K562 (cell line): ENCODE measurements at places on chromosomes 3 and 15.
A peak's percentile ranks its signal among the peaks of the same experiment; 100 is the strongest.

- DNase-seq: no peak
These were observed 333.7 kb upstream of the EPHA3 start for GRCh38 chr3:88773766-88774165.

GRCh38 chr3:194184265-194184751 is 48.4 kb downstream of the HES1 start:
- no peak for DNase-seq

DNA sequence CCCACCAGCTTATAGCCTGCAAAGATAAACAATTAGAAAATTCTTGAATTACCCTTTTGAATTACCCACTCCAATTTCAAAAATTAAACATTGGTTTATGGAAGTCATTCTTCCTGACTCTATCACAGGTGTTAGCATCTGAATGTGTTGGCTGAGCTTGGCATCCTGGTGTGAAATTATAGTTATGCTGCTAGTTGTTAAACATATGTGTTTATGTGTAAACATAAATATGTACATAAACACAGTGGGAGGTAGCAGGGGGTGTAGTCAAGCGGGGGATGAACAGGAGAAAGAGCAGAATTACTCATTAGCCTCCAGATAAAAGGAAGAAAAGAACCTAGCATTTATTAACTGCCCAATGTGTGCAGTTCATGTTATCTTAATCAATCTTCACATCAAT is 530.2 kb downstream of the MCTP2 start:
- no peak for DNase-seq

DNA sequence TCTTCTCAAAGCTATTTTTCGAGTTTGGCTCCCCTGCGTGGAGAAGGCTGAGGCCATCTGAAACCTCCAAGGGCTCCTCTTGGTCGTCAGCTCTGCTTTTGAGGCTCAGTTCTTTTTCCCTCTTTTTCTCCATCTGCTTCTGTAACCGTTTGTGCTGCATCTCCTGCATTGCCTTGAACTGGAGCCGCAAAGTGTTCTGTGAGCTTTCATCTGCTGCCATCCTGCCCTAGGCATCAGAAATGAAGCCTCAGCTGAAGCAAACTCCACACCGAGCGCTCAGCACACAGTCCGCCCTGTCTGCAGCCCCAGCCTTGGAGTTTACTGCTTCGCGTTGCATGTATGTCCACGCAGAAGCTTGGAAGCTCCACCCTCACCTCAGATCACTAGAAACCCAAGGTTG is 14.9 kb downstream of the CCDC13 start:
- DNase-seq: no peak

GRCh38 chr3:38609386-38610111 is 39.9 kb downstream of the SCN5A start:
- no peak for DNase-seq

DNA sequence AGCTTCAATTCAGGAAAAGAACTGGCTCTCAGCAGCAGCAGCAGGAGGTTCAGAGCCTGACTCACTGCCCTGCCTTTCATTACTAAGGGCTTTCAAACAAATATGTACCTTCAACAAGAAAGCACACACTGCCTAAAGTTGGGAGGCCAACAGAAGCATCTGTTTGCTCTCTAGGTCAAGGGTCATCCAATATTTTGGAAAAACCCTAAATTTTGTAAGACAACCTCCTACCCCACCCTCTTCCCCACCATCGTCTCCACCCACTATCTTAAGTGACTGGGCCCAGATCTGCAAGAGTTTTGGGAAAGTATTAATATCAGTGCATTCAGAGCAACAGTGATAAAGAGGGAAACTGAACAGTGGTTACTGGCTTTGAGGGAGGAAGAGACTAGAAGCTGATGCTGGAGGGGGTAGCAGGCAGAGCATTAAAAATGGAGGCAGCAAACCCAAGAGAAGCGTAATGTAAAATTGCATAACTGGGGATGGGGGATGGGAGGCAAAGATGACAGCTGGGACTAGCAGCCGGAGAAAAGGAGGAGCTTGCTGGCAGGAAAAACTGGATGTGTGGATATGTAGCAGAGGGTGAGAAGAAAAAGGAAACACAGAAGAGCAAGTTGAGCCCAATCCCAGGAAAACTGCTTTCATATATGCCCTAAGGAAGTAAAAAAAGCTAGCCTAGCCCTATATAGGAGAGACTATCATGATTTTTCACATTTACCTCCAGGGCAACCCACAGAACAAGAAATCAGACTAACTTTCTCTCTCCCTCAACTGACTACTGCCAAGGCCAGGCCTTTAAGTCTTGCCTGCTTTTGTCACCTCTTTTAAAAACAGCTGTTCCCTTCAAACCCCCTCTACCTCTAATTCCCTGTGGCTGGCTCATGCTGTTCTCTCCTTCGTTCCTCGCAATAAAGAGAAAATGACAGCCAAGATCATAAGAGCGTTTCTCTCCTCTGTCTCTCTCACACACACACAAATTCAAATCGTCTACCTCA is 31.4 kb downstream of the NPTN start:
- no peak for DNase-seq

DNA sequence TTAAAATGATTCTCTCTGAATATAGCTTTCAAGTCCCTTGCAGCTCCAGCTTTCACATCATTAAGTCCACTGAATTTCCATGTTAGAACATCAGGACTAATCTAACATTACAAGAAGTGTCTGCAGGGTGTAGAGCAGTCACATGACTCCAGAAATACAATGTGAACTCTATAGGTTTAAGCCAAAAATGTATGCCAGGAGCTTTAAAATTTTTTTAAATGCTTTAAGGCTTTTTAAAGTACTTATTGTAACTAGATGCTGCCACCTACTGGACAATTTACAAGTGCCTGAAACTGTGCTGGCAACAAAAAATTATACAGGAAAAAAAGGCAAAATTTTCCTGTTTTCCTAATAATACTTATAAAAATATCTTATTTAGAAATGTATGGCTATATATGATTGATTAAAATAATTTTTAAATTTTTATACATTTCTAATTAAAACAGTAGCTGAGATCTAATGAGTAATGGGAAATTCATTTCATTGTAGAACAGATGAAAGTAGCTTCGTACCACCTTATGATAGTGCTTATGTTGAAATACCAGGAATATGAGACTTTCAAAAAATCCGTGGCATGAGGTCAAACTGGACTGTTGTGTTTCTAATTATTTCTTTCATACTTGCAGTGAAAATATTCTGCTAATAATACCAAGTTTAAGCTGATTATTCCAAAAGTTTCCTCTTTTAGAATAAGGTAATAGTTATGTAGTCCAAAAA is 25.7 kb downstream of the FSIP1 start:
- DNase-seq: peak; percentile 22

DNA sequence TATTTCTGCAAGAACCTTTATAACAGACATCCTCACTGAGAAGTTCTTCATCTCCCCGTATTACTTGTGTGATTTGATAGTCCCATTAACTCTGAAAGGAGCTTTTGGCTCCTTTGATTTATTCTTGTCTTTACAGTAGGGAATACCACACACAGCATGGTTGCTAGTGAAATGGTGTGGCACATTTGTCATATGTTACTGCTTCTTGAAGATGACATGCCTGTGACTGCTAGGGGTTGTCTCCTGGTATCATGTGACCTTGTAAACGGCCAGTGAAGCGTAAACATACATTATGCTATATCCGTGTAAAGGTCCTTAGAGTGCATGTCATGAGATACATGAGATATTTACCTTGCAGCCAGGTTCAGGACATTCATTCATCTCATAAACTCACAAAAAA is 197.9 kb downstream of the RYR3 start:
- no peak for DNase-seq

DNA sequence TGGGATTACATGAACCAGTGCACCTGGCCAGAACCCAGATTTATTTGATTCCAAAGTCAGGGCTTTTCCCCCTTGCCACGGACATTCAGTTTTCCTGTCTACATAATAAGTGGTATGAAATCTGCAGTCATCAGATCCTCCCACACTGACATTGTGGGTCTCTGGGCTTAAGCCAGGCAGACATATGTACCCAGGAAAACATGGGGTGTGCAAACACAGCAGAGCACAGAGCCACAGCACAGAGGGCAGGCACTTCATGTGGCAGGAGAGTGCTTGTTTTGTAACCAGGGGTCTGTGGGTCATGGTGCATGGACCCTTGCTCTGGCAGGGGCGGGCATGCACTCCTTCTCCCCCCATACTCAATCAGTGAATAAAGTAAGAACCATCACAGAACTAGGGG is 6.1 kb upstream of the ABTB1 start:
- DNase-seq: no peak

- DNase-seq: no peak
These were observed 21.3 kb upstream of the SCAANT1 start for GRCh38 chr3:63933459-63933858.

DNA sequence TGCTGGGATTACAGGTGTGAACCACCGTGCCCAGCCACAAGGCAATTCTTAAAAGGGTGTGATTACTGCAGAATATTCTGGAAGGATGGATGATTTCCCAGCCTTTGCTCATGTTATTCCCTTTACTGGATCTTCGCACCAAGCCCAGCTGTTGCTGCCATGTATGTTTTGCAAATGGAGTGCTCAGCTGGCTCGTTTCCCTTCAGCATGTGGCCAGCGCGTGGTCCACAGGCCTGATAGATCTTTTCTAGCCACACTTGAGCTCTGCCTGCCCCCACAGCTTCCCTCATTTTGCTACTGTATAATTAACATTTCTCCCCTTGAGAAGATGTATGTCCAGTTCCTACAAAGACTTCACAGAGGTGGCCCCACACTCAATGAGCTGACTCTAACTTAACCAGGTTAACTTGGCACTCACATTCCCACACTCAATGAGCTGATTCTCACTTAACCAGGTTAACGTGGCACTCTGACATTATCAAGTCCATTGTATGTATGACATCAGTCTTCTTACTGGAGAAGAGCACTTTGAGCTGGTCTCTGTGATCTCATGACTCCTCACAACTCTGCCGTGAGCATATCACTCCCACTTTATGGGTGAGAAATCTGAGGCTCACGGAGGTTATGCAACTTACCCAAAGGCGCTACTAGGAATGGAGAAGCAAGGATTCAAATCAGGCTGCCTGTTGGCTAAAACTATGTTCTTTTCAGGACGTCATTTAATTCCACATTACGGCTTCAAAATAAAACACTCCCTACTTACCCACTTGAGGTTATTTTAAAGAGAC is 49.2 kb downstream of the TM4SF4 start:
- no peak for DNase-seq

GRCh38 chr3:192262001-192262400 is 465.3 kb downstream of the FGF12 start:
- DNase-seq: no peak

DNA sequence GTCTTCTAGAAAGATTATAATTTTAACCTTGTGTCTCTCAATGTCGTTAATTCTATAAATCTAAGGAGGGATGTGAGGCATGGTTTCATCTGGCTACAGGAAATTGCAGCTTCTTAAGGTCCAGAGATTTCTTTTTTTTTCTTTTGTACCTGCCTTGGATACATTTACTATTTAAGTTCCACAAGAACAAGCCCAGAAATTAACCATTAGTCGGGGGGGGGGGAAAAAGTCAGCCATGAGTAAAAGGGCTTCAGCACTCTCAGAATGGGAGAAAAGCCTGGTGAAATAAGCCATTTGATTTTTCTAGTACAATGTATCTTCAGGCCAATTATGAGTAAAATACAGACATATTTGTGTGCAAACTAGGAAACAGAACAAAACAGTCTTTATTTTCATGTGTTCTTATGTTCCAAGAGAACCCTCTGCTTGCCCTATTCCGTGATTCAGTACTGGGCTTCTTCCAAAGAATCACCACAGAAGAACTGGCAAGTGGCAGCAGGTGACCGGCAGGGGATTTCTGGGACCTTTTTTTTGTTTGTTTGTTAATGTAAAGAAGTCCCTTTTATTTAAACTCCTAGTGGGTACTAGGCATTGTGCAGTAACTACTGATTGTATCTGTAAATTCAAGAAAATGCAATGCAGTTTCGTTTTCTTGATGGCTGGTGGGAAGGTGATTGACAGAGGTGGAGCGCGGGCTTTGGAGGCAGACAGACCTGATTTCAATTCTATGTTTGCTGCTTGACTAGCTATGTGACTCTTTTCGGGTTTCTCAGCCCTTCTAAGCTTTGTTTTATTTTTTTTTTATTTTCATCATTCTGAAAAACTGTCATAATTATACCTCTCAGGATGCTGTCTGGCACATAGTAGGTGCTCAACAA is 82.5 kb downstream of the PEX5L start:
- DNase-seq: no peak

- DNase-seq: peak; percentile 59
These were observed 12.9 kb downstream of the C15orf62 start for GRCh38 chr15:40782609-40783227.

DNA sequence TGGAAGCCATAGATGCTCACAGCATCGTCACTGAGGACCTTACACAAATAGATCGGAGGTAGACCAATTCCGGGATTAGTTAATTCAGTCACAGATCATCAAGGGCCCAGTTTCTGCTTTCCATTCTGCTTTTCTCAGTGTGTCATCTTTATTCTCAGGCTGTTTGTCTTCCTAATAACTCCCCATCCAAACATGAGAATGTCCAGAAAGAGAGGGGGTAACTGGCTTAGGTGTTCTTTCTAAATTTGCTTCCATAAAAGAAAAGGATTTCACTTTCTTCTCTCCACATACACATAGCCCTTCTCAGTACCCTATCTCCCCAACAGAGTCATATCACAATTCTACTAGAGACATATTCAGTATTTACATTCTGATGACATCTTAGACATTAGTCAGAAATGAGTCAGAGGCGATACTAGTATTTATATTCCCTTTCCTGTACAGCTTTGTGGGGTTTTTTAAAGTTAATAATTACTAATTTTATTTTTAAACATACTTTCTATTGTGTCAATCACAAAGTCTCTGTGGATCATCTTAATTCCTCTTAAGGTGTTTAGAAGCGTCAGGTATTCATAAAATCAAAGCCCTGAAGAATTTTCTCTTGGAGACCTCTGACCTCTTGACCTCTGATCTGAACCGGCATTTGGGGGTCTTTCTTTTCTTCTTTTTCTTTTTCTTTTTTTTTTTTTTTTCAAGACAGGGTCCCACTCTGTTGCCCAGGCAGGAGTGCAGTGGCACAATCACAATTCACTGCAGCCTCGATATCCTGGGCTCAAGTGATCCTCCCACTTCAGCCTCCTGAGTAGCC is 24.3 kb upstream of the IL12A start:
- DNase-seq: no peak

DNA sequence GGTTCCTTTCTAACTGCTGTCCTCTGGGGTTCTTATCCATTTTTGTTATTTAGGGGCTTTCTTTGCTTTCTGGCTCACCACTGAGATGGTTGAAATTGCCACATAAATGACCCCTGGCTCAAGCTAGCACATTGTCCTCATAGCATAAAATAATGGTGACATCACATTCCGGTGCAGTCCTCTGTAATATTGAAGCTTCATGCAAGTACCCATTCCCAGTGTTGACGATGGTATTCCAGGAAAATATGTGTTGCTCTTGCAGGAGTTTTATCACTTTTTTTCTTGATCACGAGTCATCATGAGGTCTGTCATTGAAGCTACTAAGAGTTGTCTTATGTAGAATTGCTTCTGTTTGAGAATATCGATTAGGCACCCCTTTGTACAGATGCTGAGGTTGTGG is 56.1 kb downstream of the CRTC3 start:
- no peak for DNase-seq

DNA sequence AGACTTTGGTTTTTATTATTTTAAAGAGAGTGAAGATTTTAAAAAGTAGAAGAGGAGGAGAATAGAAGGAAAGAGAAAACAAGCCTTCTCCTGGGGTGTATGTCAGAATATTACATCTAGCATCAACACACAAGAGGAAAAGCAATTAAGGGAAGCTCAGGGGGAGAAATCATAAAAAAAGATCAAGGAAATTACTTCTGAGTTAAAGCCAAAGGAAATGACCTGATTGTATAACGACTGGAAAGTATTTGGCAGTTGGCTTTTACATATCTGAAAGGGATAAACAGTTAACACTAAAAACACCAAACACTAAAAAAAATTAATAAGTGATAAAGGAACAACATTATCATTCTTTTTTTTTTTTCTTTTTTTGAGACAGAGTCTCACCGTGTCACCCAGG is 58.4 kb downstream of the CPNE4 start:
- no peak for DNase-seq
